PC-3 (cell line): ENCODE measurements at places on chromosomes 7 and 10. TPM values are rescaled to one million over a fixed set of nuclear protein-coding genes. Genes with fewer than 3 reads are reported as not detected.
A peak's percentile ranks its signal among the peaks of the same experiment; 100 is the strongest.

GTF2IRD1 gene
- 14.9 and 21.9 TPM in 2 replicates for total RNA-seq

DNA sequence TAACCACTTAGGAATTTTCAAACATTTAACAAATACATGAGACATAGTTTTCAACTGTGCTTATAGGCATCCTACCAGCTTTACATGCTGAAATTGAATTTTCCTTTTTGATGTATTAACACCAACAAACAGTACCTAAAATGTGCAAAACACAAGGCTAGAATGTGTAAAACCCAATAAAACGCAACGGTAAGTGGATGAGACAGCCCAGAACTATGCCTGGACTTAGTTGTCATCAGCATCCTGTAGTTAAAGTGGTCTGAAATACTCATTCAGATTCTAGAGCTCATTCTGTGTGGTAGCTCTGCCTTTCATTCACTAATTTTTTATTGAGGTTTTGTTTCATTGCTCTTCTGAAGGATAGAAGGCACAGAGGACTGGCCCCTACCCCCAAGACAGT is 137.1 kb downstream of the BMPER start:
- DNase-seq = peak; percentile 17
- H3K4me1 ChIP-seq = no peaks in the 10 kb centered on the region
- H3K36me3 ChIP-seq = no peaks in the 10 kb centered on the region
- H3K27me3 ChIP-seq = 0 out of 2 replicates have a peak, but pooled peaks cover 3% of the 10 kb centered on the region
- H3K27ac ChIP-seq = no peak overlapping the region

- H3K36me3 ChIP-seq = no peaks in the 10 kb centered on the region
- DNase-seq = peak; percentile 63
- peak overlapping the region; percentile 43 for H3K27ac ChIP-seq
- H3K4me1 ChIP-seq = peaks cover 28% of the 10 kb centered on the region
- H3K27me3 ChIP-seq = no peaks in the 10 kb centered on the region
Observed at GRCh38 chr7:134546955-134547354, 2.0 kb upstream of the AKR1B15 start.

CLCN1 gene
- total RNA-seq = 0.55 and 0.69 TPM in 2 replicates

- no peak for DNase-seq
- no peak overlapping the region for H3K4me3 ChIP-seq
- H3K27ac ChIP-seq = no peak overlapping the region
- no peaks in the 10 kb centered on the region for H3K4me1 ChIP-seq
- H3K36me3 ChIP-seq = no peaks in the 10 kb centered on the region
Observed at GRCh38 chr10:43735907-43736306, 87.2 kb upstream of the ZNF32 start.

DNA sequence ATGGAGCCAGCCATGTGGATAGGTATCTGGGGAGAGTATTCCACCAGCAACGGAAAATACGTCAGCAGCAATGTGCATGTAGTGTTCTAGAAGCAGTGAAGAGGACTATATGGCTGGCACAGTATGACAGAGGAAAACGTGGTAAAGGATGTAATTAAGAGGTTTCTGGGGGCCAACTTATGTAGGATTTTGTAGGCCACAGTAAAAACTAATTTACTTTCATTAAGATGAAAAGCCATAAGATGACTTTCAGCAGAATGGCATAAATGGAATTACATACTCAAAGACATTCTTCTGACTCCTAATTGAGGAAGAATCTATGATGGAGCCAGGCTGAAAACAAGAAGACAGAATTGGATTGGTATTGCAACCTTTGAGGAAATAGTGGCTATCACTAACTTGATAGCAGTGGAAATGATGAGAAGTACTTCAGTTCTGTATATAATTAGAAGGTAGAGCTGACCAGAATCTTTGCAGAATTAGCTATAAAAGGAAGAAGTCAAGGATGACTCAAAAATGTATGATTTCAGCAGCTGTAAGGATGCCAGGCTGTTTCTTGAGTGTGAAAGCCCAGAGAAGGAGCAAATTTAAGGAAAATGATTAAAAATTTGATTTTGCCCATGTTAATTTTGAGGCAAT is 156.7 kb downstream of the MBL2 start:
- no peak overlapping the region for H3K27ac ChIP-seq

DNA sequence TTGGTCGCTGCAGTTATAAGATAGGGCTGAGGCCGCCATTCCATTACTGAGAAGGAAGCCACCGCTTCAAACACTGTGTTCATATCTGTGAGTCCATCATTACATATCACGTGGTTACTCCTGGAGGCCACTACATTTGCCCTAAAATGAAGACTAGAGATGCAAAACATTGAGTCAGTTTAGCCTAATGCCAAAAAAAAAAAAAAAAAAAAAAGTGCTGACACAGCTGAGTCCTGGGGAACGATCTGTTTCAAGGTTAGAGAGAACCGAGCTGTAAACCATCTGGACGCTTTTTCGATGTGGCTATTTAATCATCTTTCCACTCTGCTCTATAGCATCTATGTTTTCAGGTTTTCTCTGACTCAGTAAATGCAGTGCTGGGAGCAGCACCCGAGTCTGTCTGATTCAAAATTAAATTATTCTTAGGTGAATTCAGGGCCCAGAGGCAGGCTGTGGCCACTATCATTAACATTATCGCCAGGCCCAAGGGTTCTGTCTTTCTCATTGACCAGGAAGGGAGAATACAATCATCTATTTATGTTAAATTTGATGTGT is 449.1 kb downstream of the PAXIP1 start:
- no peak for DNase-seq
- H3K27ac ChIP-seq = no peak overlapping the region
- H3K4me3 ChIP-seq = no peak overlapping the region
- no peaks in the 10 kb centered on the region for H3K27me3 ChIP-seq
- H3K36me3 ChIP-seq = no peaks in the 10 kb centered on the region
- no peaks in the 10 kb centered on the region for H3K4me1 ChIP-seq

- no peaks in the 10 kb centered on the region for H3K36me3 ChIP-seq
- H3K27ac ChIP-seq = no peak overlapping the region
- H3K27me3 ChIP-seq = no peaks in the 10 kb centered on the region
- H3K4me1 ChIP-seq = no peaks in the 10 kb centered on the region
Observed at GRCh38 chr7:106552645-106553445, 108.1 kb downstream of the CCDC71L start.

PAPSS2 gene
- total RNA-seq = 16.4 and 17.3 TPM in 2 replicates

DNA sequence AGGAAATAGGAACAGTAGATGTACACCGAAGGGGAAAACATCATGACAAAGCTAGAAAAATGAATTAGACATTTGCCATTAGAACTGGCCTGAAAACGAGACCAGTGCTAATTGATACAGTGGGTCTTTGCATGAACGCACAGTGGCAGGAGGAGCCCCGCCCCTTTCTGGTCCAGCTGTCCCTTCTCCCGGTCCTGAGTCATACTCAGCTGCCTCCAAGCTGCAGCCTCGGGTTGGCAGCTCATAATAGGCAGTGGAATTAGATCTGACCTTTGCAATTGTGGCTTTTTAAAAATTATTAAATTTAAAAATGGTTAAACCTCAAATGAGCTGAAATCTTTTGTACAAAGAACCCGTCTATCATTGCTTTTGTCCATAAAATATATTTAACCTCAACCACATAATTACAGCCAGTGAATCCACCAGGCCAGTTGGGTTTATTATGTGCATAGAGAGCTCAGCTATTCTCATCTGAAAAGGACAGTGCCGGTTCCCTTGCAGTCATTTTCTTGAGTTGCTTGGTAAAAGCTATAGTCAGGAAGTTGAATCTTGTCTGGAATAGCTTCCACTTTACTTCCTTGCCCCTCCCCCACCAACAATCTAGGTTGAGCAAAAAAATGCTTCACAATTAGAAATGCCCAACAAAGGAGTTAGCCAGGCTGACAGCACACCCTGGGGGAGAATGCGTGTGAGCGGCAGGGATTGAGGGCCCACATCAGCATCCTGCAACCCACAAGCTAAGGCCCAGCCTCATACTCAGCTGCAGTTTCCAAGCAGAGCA is 147.1 kb downstream of the BUB3 start:
- H3K4me1 ChIP-seq = no peaks in the 10 kb centered on the region; the same call in 1 of the 2 replicates
- H3K36me3 ChIP-seq = no peaks in the 10 kb centered on the region
- H3K27me3 ChIP-seq = no peaks in the 10 kb centered on the region
- H3K27ac ChIP-seq = no peak overlapping the region

DNA sequence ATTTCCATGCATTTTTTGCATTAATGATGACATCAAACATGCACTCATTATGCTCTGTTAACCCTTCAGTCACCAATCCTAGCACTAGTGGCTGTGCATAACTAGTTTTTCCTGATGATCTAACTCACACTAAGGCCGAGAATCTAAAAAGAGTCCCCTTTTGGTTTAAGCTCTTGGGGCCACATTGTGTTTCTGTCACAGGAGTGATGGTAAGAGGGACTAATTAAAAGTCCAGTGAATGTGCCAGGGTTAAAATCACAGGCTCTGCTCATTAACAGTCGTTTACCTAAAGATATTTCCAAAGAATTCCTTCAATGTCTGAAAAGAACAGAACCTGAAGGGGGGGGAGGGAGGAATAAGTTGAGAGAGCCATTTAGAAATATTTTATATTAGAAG is 359.0 kb upstream of the ANKRD30A start:
- no peak overlapping the region for H3K4me3 ChIP-seq
- no peak for DNase-seq
- H3K27ac ChIP-seq = peak overlapping the region; percentile 19; the same call in 1 of the 2 replicates
- H3K4me1 ChIP-seq = peaks cover 27% of the 10 kb centered on the region
- H3K27me3 ChIP-seq = no peaks in the 10 kb centered on the region

DNA sequence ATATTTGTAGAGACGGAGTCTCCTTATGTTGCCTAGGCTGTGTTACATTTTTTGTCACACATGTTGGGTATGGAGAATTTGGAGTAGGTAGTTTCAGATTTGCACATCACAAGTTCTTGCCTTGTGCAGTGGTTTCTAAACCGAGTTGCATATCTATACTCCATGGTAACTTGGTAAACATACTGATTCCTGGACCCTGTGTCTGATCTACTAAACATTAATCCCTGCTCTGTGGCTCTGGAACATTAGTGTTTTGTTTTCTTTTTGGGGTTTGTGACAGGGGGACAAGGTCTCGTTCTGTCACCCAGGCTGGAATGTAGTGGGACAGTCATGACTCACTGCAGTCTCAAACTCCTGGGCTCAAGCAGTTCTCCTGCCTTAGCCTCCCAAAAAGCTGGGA is 24.7 kb downstream of the AUTS2 start:
- no peak for DNase-seq
- no peak overlapping the region for H3K4me3 ChIP-seq
- no peak overlapping the region for H3K27ac ChIP-seq
- H3K4me1 ChIP-seq = no peaks in the 10 kb centered on the region
- no peaks in the 10 kb centered on the region for H3K36me3 ChIP-seq
- H3K27me3 ChIP-seq = no peaks in the 10 kb centered on the region

MEIG1 gene
- total RNA-seq = 1.6 TPM in 1 of 2 replicates, not detected in the other

CLDN15 gene
- 6.7 and 9.9 TPM in 2 replicates for total RNA-seq

GIMAP6 gene
- total RNA-seq = 1.2 TPM in 1 of 2 replicates, not detected in the other

- no peak overlapping the region for H3K4me3 ChIP-seq
- DNase-seq = no peak
- H3K27me3 ChIP-seq = no peaks in the 10 kb centered on the region
Observed at GRCh38 chr7:19269301-19269700, 124.1 kb upstream of the FERD3L start.

LRRN3 gene
- not detected in 2 replicates for total RNA-seq

GRCh38 chr10:60029475-60029874 is 123.1 kb upstream of the CCDC6 start:
- H3K4me3 ChIP-seq = no peak overlapping the region
- H3K27me3 ChIP-seq = no peaks in the 10 kb centered on the region
- H3K36me3 ChIP-seq = no peaks in the 10 kb centered on the region
- H3K27ac ChIP-seq = no peak overlapping the region
- no peak for DNase-seq

DNA sequence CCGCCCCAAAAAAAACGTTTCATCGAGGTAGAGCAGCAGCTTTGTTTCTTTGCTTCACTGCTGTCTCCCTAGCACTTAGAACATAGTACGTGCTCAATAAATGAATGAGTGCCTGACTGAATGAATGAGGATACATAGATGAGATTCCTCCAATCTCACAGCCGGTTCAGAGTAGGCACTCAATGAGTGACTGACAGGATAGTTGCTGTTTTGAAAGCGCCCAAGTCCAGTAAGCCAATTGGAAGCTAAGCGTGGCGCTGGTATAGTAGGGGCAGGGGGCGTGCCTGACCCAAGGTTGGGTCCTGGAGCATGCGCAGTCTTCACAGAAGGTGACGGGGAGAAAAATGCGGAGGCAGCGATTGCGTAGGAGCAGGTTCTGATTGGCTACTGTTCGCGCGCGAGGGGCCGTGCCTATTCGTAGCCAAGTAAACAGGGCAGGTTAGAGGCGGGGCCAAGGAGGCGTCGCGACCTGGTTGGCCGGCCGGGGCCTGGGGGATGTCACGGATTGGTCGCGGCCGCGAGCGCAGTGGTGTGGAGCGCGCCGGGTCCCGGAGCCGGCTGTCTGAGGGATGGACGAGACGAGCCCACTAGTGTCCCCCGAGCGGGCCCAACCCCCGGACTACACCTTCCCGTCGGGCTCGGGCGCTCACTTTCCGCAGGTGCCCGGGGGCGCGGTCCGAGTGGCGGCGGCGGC is at the start of gene PI4K2A:
Gene PI4K2A (plus strand): TSS at position 498 of the 694 bp plus-strand sequence. CDS start 72 bp downstream, at position 570.
- H3K36me3 ChIP-seq = peaks cover 8% of the 10 kb centered on the region; the same call in 1 of the 2 replicates
- no peak within 1 kb of the TSS for H3K27ac ChIP-seq
- no peaks in the 10 kb centered on the region for H3K27me3 ChIP-seq
- peaks cover 12% of the 10 kb centered on the region for H3K4me1 ChIP-seq
- DNase-seq = peak; percentile 98
